SK-N-SH (cell line): ENCODE measurements at places on chromosomes 11 and 22. TPM values are rescaled to one million over a fixed set of nuclear protein-coding genes. Genes with fewer than 3 reads are reported as not detected.

The RAG2 gene
- polyA plus RNA-seq, result 0.15 and 0.34 TPM in 2 replicates

The GUCY1A2 gene
- 0.26 and 0.44 TPM in 2 replicates for polyA plus RNA-seq

The CDKN1C gene
- polyA plus RNA-seq, result 1.1 and 1.6 TPM in 2 replicates

The SMC1B gene
- polyA plus RNA-seq, result not detected in 2 replicates

The GGT1 gene
- polyA plus RNA-seq, result 1.6 and 1.8 TPM in 2 replicates

DNA sequence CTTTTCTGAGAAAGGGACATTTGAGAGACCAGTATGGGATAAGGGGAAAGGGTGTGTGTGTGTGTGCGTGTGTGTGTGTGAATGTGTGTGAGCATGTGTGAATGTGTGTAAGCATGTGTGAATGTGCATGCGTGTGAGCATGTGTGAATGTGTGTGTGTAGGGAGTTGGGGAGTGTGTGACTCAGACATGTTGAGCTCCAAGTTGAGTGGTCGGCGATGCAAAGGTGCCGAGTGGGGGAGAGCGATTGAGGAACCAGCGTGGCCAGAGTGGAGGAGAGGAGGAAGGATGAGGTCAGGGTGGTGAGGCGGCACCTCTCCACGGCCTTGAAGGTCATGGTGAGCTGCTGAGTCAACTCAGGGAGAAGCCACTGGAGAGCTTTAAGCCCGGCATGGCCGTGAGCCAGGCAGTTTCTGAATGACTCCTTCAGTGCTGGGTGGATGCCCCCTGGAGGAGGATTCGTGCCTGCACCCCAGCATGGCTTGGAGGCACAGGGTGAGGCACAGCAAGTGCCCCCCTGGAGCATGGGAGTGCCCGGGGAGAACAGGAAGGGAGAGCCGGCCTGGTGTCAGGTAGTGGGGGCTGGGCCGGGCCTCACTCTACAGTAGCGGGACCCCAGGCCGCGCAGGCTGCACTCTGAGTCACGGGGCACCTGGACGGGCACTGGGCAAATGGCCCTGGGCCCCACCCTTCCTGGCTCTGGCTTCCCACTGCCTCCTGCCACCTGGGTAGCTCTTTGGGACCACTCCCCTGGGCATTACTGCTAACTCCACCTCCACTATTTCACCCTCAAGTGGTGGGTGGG is 8.2 kb upstream of the CCDC88B start:
- no peak overlapping the region for H3K27ac ChIP-seq
- DNase-seq, result peak; percentile 65
- peaks cover 6% of the 10 kb centered on the region; the same call in 1 of the 2 replicates for H3K4me1 ChIP-seq
- H3K27me3 ChIP-seq, result no peaks in the 10 kb centered on the region
- no peaks in the 10 kb centered on the region for H3K36me3 ChIP-seq

DNA sequence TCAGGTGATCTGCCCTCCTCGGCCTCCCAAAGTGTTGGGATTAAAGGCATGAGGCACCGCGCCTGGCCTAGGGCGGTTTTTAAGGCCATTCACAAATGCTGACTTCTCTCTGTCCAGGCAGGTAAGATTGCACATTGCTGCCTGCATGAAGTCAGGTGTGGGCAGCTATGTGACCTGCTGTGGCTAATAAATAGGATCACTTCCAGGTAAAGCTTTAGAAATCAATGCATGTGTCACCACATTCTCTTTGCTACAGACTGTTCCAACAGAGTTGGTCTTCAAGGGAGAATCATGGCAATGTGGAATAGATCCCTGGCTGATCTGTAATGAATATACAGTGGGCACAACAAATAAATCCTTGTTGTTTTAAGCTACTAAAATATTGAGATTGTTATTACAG is 260.3 kb upstream of the PITPNB start:
- H3K4me3 ChIP-seq, result no peak overlapping the region
- H3K27ac ChIP-seq, result no peak overlapping the region
- H3K27me3 ChIP-seq, result no peaks in the 10 kb centered on the region
- H3K36me3 ChIP-seq, result no peaks in the 10 kb centered on the region

DNA sequence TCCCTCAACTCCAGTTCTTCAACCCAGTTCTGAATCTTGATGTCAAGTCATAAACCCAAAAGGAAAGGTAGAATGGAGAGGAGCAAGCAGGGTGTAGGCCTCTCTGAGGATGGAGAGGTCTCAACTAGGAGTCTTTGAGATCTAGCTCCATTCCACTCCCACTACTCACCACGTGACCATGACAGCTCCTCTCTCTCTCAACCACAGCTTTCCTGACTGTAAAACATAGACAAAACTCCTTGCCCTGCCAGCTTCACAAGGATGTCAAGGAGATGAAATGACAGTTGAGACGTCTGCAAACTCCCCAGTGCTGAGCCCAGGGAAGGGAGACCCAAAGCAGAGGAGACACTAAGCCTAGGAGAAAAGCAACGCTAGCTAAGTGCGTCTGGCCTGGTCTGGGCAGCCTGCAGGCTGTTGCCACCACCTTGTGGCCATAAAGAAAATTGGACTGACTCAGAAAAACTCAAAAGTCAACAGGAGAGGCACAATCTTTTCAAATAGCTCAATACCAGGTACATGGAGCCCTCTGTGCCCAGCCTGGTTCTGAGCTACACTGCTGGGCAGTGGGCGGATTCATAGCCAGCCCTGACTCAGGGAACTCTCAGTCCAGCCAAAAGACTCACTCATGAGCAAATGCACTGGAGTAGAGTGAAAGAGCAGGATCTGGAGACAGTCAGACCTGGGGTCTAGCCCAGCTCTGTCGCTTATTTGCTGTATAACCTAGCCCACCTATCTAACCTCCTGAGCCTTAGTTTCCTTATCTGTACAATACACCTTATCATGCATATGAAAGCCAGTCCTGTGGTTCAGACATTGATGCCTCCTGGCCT is 3.4 kb downstream of the CLPB start:
- H3K27ac ChIP-seq, result peak overlapping the region; percentile 67
- peaks cover 44% of the 10 kb centered on the region; the same call in 1 of the 2 replicates for H3K4me1 ChIP-seq
- no peaks in the 10 kb centered on the region for H3K27me3 ChIP-seq
- peaks cover 4% of the 10 kb centered on the region for H3K36me3 ChIP-seq
- no peak overlapping the region for H3K4me3 ChIP-seq

GRCh38 chr11:89125298-89125697 is 52.4 kb upstream of the TYR start:
- no peak overlapping the region for H3K27ac ChIP-seq
- H3K36me3 ChIP-seq, result no peaks in the 10 kb centered on the region
- no peaks in the 10 kb centered on the region for H3K4me1 ChIP-seq
- H3K4me3 ChIP-seq, result no peak overlapping the region
- no peak for DNase-seq
- no peaks in the 10 kb centered on the region for H3K27me3 ChIP-seq

DNA sequence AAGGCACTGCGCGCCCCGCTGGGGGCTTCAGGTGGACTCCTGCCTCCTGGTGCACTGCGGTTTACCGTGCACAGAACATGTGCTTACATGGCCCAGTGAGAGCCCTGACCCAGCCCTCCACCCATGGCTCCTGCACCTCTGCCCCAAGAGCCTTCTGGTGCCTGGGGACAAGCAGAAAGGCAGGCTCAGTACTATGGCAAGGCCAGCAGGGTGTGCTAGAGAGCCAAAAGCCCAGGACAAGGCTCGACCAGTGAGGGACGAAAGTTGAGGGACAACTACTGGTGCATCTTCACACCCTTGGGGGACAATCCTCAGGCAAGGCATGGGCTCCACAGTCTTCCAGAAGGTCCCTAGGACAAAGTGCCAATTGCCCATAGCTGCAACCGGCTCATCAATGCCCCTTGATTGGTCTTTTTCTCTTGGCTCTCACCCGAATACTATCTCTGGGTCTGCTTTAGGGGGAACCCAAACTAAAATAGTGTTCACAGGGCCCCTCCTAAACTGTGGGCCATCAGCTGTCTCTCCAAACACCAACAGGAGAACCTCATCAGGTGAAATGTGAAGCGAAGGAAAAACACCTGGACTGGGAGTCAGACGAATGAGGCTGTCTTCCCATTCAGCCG is 13.5 kb downstream of the PGA5 start:
- no peaks in the 10 kb centered on the region for H3K27me3 ChIP-seq
- peak; percentile 76 for DNase-seq
- no peaks in the 10 kb centered on the region for H3K36me3 ChIP-seq
- H3K4me1 ChIP-seq, result no peaks in the 10 kb centered on the region
- no peak overlapping the region for H3K27ac ChIP-seq
- H3K4me3 ChIP-seq, result no peak overlapping the region; the same call in 1 of the 2 replicates

GRCh38 chr11:57318178-57318577 is 6.6 kb downstream of the TNKS1BP1 start:
- H3K4me1 ChIP-seq, result peaks cover 17% of the 10 kb centered on the region
- H3K27me3 ChIP-seq, result no peaks in the 10 kb centered on the region
- peaks cover 32% of the 10 kb centered on the region for H3K36me3 ChIP-seq

DNA sequence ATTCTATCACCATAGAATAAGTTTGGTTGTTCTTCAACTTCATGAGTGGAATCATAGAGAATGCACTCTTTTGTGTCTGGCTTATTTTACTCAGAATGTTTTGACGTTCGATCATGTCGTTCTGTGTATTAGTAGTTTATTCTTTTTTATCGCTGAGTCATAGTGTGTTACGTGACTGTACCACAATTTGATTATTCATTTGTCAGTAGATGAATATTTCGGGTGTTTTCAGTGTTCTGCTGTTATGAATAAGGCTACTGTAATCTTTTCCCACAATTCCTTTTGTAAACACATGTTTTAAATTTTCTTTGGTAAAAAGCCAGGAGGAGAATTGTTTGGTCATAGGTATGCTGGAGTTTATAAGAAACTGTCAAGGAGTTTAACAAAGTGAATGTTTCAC is 279.9 kb upstream of the B3GAT1 start:
- no peak for DNase-seq
- no peaks in the 10 kb centered on the region for H3K36me3 ChIP-seq
- H3K27ac ChIP-seq, result no peak overlapping the region
- no peaks in the 10 kb centered on the region for H3K27me3 ChIP-seq
- H3K4me3 ChIP-seq, result no peak overlapping the region
- no peaks in the 10 kb centered on the region for H3K4me1 ChIP-seq

DNA sequence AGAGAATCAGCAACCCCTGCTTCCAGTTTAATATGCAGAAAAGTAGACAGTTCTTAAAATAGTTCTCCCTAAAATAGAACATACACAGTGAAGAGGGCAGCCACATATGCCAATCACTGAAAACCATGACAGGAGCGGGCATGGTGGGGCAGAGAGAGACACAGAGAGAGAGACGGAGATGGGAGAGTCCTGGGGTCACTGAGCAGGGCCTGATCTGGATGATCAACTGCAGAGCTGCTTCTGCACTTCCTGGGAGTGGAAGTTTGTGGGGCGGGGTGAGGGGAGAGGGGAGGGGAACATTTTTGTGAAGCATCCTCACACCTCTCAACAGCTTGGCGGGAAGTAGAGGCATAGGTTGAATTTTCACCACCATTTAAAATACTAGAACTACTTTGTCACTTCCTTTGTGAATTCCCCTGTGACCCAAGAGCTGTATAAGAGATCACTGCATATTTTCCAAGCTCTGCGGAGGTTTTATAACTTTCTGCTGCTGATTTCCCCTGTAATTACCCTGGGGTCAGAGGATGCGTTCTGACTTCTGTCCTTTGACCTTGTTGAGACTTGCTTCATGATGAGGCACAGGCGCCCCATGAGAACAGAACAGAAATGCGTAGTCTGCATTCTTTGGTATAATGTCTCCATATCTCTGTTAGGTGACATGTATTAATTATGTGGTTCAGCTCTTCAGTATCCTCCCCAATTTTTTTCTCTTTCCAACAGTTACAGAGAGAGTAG is 419.4 kb downstream of the BRD1 start:
- H3K36me3 ChIP-seq, result no peaks in the 10 kb centered on the region
- H3K27ac ChIP-seq, result no peak overlapping the region
- no peaks in the 10 kb centered on the region; the same call in 1 of the 2 replicates for H3K27me3 ChIP-seq
- H3K4me3 ChIP-seq, result no peak overlapping the region

DNA sequence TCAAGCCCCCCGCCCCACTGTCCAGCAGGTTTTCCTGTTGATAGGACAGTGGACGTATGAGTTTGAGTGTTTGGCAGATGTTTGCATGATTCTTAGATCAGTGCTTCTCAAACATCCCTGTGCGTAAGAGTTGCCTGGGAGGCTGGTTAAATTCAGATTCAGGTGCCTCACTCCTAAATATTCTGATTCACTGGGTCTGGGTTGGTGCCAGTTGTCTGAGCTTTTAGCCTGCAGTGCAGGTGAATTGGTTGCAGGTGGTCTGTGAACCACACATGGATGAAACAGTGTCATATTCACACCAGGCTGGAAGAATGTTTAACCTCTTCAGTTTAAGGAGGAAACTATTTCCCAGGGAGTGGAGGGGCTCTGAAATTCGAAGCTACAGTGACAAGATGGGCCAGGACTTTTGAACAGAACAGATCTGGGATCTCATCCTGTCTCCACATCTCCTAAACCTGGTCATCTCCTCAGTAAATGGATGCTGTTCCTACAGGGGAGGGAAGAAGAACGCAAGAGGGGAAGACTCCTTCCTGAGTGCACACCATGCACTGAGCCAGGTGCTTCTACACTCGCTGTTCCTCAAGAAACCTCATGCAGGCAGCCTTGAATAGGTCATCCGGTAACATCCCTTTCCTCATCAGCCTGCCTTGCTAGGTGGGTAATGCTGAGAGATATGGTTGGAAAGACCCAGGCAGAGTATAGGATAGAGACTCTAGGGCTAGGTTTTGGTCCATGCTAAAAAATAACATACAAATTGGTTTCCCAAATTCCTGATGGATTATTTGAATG is 47.8 kb downstream of the TEAD1 start:
- no peak for DNase-seq
- H3K36me3 ChIP-seq, result no peaks in the 10 kb centered on the region
- H3K4me1 ChIP-seq, result peaks cover 53% of the 10 kb centered on the region
- no peak overlapping the region for H3K27ac ChIP-seq
- H3K27me3 ChIP-seq, result no peaks in the 10 kb centered on the region
- H3K4me3 ChIP-seq, result no peak overlapping the region
